ENCODE measurements at places on chromosomes 2 and 18.

DNA sequence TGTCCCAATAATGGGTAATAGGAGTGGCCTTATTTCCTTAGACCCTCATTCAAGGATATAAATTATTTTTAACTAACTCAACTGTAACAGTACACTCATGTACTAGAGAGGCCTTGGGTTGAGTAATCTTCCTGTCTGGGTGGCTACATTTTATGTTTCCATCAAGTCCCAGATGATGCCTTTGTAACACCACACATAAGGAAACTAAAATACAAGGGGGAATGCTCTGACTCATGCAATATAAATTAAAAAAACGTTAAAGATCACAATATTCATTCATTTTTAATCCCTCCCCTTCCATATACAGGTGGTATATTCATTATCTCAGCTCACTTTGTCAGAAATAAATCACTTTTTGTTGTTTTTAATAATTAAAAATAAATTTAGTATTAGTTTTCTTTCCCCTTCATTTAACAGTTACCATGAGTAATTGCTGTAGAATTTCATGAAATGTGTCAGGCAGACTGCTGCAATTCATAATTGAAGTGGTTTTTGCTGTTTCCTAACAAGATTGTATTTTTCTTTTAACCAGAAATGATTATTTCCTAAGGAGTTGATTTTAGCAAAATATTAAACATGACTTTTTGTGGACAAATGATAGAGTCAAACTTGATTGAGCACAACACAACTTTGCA is 1403.6 kb downstream of the SUCLG1 start:
- DNase-seq = no peak

DNA sequence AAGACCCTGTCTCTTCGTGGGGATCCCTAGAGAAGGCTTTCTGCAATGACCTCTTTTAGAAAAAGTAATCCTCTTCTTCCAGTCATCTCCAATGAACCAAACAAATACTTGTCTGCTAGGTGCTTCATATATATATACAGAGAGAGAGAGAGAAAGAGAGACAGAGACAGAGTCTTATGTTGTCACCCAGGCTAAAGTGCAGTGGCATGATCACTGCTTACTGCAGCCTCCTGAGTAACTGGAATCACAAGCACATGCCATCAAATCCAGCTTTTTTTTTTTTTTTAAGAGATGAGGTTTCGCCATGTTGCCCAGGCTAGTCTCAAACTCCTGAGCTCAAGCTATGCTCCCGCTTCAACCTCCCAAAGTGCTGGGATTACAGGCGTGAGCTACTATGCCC is 18.6 kb upstream of the PKDCC start:
- no peak for DNase-seq

GRCh38 chr2:178700922-178701342 is 106.3 kb downstream of the TTN start:
- peak; percentile 18 for DNase-seq

- no peak for DNase-seq
These were observed 18.7 kb downstream of the HNRNPA3 start for GRCh38 chr2:177231270-177231669.

GRCh38 chr2:133433455-133434451 is 134.5 kb downstream of the NCKAP5 start:
- DNase-seq = no peak

DNA sequence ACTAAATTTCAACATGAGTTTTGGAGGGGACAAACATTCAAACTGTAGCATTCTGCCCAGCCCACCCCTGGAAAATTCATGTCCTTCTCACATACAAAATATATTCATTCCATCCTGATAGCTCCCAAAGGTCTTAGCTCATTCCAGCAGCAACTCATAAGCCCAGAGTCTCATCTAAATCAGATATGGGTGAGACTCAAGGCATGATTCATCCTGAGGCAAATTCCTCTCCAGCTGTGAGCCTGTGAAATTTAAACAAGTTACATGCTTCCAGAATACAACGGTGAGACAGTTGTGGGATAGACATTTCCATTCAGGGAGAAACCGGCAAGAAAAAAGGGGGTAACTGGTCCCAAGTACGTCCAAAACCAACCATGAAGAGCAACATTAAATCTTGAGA is 43.5 kb upstream of the FAHD2A start:
- no peak for DNase-seq

DNA sequence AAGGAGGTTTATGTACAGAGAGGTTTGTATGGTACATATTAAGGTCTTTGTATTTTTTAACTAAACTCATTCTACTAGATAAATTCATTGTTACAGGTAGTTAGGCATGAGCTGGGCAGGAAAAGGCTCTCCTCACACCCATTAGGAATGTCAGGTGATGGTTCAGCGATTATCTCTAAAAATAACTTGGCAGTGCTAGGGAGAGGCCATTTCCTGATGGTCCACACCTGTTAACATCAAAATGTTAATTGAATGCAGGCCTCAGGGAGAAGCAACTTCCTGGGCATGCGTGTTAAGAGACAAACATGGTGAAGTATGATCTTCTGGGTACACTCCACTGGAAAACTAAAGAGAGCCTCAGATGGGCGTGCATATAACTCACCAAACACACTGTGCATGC is 73.6 kb downstream of the ARL6IP6 start:
- DNase-seq = no peak

- DNase-seq = no peak
These were observed 11.8 kb downstream of the MAPRE3 start for GRCh38 chr2:26982102-26982742.

DNA sequence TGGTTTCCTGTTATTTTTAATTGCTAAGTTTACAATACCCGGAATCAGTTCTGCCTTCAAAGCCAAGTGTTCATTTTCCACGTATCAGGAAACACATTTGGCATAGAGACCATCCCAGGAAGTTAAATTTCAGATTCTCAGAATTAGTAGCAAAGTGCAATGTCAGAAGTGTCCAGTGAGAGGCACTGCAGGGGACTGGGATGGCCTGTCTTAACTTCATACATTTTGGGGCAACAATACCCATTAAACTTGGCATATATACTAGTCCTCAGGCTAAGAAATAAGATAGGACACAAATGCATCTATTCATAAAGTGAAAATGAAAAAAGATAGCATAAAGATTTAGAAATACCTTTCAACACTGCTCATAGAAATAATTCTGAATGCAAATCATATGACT is 1.5 kb upstream of the IL1RL2 start:
- no peak for DNase-seq

DNA sequence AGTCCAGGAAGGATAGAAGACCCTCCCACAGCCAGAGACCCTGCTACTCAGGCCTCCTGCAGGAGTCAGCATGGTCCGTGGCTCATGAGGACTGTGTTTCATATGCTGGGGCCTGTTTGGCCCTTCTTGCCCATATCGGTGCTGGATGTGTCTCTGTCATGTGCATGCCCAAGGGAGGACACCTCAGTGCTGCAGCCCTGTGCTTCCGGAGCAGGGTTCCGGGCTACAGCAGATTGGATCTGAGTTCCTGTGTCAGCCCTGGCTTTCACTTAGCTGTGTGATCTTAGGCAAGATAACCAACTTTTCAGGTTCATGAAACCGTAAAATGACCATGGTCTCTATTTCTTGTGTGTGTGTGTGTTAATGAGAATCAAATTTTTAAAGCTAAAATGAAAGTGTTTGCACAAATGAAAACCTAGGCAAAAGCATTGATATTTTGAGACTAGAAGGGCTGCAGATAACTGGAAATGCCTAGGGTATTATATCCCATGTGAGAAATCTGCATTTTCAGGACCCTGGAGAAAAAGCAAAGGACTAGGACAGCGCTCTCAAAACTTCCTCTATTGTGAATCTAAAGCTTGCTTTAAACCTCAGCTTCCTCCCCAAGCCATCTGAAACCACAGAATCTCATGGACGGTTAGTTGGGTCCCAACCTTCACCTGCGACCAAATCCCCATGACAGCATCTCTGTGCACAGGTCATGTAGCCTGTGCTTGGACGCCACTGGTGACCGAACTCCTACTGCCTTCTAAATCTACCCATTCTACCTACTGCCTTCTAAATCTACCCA is 58.8 kb upstream of the CAPN13 start:
- DNase-seq = no peak

GRCh38 chr2:235510318-235510717 is 16.5 kb downstream of the AGAP1 start:
- no peak for DNase-seq
